ENCODE measurements at places on chromosomes 11 and 22.
A peak's percentile ranks its signal among the peaks of the same experiment; 100 is the strongest.

GRCh38 chr11:113994077-113994954 is 19.4 kb downstream of the HTR3A start:
- DNase-seq = peak; percentile 18

GRCh38 chr11:14746857-14747395 is 103.3 kb downstream of the PDE3B start:
- no peak for DNase-seq

DNA sequence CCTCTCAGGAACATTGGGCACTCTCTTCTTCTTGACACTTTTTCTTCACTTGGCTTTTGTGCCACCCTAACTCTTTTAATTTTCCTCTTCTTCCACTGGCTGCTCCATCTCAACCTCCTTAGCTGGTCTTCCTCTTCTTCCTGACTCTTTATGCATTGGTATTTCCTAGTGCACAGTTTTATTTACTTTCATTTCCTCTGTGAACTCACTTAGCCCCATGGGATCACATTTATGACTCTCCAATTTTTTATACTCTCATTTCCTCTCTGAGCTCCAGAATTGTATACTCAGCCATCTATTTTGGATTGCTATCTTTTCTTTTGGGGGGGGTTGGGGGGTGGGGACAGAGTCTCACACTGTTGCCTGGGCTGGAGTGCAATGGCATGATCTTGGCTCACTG is 38.5 kb upstream of the LARGE1 start:
- no peak for DNase-seq

DNA sequence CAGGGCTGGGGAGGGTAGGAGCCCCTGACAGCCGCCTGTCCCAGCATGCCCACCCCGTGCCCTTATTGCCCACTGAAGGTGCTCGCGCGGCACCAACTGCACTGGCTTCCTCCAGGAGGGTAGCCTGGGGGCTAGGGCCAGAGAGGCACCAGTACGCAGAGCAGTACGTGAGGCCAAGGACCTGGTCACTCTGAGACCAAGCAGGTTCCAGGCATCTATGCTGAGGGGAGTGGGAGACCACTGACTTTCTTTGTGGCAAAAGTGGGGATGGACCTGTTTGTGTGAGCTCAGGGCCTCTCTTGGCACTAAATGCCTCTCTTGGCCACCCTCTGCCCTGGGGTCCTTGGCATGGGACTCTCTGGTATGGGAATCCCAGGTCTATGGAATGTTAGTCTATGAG is 10.8 kb downstream of the GP1BB start:
- DNase-seq = no peak

GRCh38 chr11:114080769-114081168 is 21.3 kb downstream of the ZBTB16 start:
- no peak for DNase-seq

DNA sequence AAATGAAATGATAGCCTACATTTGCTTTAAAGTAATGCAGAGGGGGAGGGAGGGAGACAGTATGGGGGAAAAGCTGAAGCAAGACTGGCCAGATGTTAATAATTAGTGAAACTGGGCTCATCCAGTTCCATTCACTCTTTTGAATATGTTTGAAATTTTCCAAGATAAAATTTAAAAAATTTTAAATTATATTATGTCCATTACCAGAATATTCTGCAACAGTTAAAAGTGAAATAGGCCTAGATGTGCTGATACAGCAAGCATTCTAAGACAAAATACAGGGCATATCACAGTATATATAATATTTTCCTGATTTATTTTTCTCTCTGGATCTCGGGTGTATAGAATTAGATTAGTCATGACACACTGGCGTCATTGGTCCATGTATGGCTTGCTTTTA is 13.6 kb upstream of the ZNRF3 start:
- no peak for DNase-seq

- DNase-seq = no peak
Observed at GRCh38 chr22:19115628-19116027, 6.6 kb downstream of the DGCR2 start.

- DNase-seq = peak; percentile 81
Observed at GRCh38 chr11:103108933-103109817, at the start of gene DYNC2H1. DYNC2H1 (plus strand) TSS chr11:103109426; CDS start chr11:103109575, 149 bp downstream.

DNA sequence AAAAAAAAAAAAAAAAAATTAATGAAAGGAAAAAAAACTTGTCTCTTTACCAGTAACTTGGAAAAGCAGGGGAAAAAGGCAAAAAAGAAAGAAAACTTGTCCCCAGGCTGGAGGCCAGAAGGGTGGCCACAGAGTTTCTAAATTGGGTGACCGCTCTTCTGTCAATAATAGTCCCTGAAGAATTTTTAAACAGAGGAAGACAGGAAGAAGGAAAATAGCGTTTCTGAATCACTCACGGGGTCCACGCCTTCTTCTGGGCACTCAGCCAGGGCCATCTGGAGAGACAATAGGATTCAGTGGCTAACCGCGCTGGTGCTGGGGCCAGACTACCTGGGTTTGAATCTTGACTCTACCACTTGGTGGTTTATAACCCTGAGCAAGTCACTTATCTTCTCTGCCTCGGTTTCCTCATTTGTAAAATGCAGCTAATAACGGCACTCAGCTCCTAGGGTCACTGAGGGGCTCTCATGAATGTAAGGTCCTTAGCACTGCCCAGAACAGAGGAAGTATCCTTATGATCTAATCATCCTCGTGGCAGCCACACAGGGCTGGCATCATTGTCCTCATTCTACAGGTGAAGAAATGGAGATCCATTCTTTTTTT is 7.0 kb downstream of the C11orf86 start:
- DNase-seq = no peak

DNA sequence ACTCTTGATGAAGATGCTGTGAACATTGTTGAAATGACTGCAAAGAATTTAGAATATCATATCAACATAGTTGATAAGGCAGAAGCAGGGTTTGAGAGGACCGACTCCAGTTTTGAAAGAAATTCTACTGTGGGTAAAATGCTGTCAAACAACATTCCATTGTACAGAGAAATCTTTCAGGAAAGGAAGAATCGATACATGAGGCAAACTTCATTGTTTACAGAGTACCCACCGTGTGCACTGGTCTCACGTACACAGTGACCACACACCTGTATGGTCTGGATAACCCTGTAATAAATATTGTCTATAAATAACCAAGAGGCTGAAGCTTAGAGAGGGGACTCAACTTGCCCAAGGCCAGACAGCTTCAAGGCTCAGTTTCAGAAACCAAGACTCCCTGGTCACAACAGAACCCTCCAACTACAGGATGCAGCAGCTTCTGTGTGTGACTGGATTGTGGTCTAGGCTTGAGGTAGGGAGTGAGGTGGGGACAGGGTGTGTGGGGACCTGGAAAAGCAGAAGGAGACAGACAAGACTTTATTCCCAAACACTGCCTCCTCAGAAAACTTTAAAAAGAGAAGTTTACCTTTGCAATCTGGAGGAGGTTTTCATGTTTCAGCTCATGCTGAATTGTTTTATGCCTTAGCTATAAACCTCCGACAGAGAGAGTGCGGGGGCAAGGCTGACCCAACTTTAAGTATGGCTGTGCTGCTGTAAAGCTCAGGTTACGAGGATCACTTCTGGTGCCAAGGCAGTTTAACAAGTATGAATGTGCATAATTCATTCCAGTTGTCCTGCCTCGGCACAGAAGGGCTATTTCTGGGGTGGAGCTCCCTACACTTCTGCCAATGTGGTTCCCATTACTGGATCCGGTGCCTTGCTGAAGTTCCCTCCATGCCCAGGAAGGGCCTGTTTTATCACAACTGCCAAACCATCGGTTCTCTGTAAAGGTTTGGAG is 372.6 kb upstream of the NARS2 start:
- DNase-seq = no peak

- no peak for DNase-seq
Observed at GRCh38 chr11:45051621-45052020, 94.8 kb upstream of the PRDM11 start.

All from stimulated activated CD4-positive, alpha-beta T cell treated with anti-CD3 and anti-CD28 coated beads, Interleukin-1b, Interleukin-23, amount 100 ng/mL, for 4 hours (primary cell).